ENCODE measurements at places on chromosomes 1 and 21.
A peak's percentile ranks its signal among the peaks of the same experiment; 100 is the strongest.

DNA sequence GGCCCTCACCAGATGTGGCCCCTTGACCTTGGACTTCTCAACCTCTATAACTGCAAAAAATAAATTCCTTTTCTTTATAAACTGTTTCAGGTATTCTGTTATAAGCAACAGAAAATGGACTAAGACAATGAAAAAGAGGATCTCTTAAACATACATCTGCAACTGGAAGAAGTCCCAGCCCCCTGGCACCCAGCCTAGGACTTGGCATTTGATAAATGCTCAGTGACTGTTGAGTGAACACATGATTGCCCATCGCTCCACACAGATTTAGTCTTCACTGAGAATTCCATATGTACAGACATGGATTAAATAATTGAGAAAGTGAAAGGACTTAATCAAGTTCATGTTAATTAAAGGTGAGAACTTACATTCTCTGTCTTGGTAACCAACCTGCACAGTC, 344.9 kb upstream of the RUNX1 start:
- DNase-seq = no peak

DNA sequence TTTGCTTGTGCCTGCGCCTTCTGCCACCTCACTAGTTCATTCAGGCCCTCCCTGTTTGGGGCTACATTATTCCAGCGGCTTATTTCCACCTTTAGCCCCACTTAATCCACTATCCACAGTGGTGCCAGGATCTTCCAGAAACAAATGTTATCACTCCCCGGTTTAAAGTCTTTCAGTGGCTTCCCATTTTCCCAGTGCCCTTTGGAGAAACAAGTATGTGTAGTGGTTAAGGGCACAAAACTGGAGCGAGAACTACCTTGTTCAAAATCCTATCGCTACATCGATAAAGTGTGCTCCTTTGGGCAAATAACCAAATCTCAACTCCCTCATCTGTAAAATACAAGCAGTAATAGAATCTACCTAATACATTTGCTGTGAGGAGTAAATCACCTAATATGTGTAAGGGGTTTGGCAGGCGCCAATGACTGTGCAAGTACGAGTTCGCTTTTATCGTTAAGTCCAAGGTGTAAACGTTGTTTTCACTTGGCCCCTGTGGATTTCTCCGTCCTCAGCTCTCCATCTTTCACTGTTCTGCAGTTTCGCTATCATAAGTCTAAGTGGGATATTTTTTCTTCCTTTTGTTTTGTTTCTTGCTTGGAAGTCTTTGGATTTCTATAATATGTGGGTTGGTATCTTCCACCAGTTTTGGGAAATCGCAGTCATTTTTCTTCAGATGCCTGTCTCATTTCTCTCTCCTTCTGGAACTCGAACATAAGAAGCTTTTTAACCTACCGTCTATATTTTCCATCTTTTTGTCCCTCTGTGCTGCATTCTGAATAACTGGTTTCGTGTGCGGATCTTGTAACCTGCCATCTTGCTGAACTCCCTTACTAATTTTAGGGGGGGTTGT, 844 bp upstream of the MEAF6 start:
- DNase-seq = no peak

GRCh38 chr1:100348549-100349144, 3.7 kb upstream of the CDC14A start:
- DNase-seq = no peak

GRCh38 chr1:235767795-235768194, 98.9 kb downstream of the LYST start:
- no peak for DNase-seq

- no peak for DNase-seq
These were observed 58.7 kb upstream of the RC3H1 start for GRCh38 chr1:174080819-174081218.

- no peak for DNase-seq
These were observed 157.1 kb upstream of the NRIP1 start for GRCh38 chr21:15221799-15222386.

GRCh38 chr1:29240986-29241385, 4.7 kb downstream of the PTPRU start:
- DNase-seq = no peak

DNA sequence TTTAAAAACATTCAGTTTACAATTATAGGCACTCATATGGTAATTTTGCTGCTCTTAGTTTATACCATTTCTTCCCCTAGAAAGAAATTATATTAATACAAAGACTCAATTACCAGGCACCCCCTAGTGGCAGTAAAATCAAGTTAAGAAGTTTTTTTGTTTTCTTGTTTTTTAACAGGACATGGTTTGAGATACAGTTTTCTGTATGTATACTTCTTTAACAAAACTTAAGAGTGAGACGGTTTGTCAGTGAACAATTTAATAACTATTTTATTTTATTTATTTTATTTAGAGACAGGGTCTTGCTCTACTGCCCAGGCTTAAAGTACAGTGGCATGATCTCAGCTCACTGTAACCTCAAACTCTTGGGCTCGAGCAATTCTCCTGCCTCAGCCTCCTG, 224.6 kb downstream of the FAF1 start:
- peak; percentile 42 for DNase-seq

DNA sequence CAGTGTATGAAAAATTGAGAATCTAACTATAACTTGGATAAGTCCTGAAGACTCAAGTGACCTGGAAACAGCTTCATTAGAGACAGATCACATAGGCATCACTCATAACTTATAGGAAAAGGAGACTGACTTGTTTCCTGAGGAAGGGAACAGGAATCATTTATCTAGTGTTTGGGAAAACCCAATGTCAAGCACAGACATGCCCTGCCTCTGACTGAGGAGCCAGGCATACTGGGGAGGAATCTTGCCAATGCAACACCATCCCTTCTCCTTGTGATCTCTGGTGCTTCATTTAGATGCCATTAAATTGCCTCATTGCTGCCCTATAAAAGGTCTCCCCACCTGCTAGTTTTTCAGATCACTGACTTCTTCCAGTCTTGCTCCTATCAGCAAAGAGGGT, 10.3 kb downstream of the LCE4A start:
- DNase-seq = no peak

DNA sequence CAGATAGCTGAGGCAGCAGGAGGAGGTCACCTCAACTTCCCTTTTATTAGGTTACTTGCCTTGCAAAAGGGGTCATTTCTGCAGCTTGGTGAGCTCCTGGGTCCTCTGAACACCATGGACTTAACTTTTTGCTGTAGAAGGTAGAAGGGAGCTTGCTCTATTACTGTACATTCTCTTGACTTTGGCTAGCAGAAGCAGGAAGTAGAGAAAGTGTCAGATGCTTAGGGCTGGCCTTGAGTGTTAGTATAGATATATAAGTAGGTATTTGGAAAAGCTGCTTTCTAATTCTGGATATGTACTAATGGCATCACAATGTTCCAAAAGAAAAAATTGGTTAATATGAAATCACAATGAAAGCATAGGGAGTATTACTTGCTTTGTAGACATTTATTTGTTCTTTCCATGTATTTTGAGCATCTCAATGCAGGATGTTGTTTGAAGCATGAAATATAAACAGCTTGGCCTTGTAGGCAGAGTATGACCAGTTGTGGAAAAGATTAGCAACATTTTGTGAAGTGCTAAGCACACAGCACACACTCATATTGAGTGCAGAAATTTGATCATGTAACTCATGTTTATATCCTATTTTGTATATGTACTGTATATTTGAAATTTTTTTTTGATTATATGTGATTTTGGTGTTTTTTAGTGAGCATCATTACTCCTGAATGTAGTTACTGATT, 108.8 kb downstream of the DYRK1A start:
- no peak for DNase-seq

DNA sequence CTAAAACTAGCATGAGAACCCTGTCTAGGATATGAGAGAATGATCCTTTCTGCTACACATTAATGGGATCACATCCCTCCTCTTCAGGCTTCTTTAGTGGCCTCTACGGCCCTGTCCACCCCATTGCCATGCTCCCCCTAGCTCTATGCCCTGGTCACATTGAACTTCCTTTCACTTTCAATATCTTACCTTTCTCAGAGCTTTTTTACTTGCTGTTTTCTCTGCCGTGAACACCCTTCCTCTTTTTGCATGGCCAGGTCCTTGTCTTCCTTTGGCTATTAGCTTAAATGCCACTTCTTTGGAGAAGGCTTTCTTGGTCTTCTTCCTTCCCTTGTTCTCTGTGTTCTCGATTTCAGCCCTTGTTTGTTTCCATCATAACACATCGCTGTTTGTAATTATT, 97.4 kb downstream of the GIPC2 start:
- no peak for DNase-seq

- no peak for DNase-seq
These were observed 68.7 kb upstream of the KLHDC7A start for GRCh38 chr1:18411820-18412641.

- DNase-seq = no peak
These were observed 3.8 kb downstream of the PLEKHA6 start for GRCh38 chr1:204355913-204356312.

- no peak for DNase-seq
These were observed 64.2 kb downstream of the GPR137B start for GRCh38 chr1:236206548-236206947.

All from AG20443 (cell line).